Left lobe of liver (tissue), 2 donors: ENCODE measurements at places on chromosomes 7 and 10. TPM values are rescaled to one million over a fixed set of nuclear protein-coding genes. Genes with fewer than 3 reads are reported as not detected.

Gene MSMB
- not detected for total RNA-seq

Gene COBL
- total RNA-seq: 38.3 TPM

Gene MBLAC1
- 0.78 TPM for total RNA-seq

Gene CALD1
- 145 TPM for total RNA-seq

Gene ANKRD61
- not detected for total RNA-seq

Gene CYP2C19
- 13.0 TPM for total RNA-seq

Gene NRCAM
- 1.1 TPM for total RNA-seq

Gene MYO3A
- total RNA-seq: 0.10 TPM

Gene MCU
- 6.6 TPM for total RNA-seq

Gene CALML5
- total RNA-seq: not detected

Gene MLXIPL
- total RNA-seq: 457 TPM

Gene CABCOCO1
- total RNA-seq: not detected

Gene SMO
- 22.1 TPM for total RNA-seq

Gene LLCFC1
- total RNA-seq: not detected
